ENCODE measurements at places on chromosomes 2 and 18.

- DNase-seq: peak; percentile 83
Measured at GRCh38 chr2:207825978-207826377, 56.3 kb upstream of the FZD5 start.

GRCh38 chr2:76640905-76641304 lies 881.3 kb downstream of the LRRTM4 start:
- no peak for DNase-seq

GRCh38 chr18:74819433-74820059 lies 221.9 kb downstream of the ZNF407 start:
- DNase-seq: no peak

DNA sequence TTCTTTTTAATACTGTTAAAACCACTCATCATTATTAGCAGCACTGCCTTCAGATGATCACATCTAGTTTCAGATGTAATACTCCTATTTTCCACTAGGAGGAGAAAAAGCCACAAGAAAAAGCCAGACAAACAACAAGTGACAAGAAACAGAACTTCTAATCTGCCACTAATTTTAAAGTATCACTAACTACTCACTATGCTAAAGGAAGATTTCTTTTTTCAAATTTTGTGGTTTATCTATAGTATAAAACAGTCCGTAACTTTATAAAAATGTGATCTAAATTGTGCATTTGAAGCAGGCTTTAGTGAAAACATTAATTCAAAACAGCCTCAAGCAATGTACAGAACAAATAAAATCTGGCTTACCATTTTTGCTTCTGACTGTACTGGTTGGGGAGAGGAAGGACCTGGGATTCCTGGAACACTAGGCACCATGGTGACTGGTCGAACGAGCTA lies 56.8 kb downstream of the ATF2 start:
- DNase-seq: peak; percentile 54

GRCh38 chr2:227383686-227384085 lies 4.1 kb downstream of the SCYGR1 start:
- DNase-seq: no peak

DNA sequence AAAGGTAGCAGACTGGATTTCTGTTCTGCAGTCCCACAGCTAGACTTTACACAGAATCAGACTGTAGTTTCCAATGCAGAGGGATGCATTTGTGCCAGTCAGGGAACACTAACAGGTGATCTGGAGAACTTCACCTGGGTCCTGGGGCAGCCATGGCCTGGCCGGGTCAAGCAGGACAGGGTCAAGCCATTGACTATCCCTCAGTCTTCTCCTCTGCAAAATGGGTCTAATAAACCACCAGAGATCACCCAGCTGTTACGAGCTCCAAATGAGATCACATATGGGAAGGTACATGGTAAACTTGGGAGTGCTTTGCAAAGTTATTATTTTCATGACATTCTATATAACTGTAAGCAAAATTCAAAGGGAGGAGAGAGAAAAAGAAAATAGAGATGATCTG lies 294.1 kb downstream of the CDCA7 start:
- DNase-seq: no peak

DNA sequence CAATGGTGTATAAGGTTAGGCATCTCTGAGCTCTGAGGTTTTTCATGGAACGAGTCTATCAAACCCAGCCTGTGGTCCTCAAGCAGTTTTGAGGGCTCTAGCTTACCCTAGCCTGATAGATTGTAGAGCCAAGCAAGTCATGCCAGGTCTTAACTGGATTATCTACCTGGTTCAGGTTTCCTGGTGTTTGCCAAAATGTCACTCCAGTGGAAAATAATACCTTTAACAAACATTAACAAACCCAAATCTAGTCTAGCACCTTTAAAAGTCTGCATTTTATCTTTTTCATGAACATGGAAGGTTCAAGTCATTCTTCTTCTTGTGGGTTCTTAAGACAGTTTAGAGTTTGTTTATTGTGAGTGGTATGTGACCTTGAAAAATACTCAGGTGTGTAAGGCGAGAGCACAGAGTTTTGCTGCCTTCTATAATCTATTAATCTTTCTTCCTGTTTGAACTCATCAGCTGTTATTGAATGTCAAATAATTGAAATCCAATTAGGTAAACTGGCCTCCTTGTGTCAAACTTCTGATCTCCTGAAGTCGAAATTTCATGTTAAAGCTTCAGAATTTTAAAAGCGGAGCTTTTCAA lies 13.4 kb upstream of the ADGRF3 start:
- no peak for DNase-seq

- DNase-seq: no peak
Measured at GRCh38 chr18:46574743-46575115, 82.3 kb downstream of the LOXHD1 start.

- DNase-seq: no peak
Measured at GRCh38 chr18:23204589-23205235, 69.4 kb downstream of the CABLES1 start.

DNA sequence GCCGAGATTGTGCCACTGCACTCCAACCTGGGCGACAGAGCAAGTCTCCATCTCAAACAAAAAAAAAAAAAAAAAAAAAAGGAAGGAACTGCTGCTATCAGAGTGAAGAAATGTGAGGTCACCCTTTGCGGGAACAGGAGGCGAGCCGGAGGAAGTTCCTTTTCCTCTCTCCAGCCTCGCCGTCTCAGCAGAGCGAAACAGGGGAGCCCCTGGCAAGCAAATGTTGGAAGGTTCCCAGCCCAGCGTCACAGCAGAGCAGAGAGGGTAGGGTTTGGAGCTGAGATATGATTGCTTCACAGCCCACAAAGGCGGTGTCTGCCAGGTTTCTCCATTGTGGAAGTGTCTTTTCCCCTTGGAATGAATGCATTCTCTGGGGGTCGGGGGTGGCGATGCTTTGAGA lies 28.5 kb downstream of the SLC20A1 start:
- DNase-seq: peak; percentile 40

DNA sequence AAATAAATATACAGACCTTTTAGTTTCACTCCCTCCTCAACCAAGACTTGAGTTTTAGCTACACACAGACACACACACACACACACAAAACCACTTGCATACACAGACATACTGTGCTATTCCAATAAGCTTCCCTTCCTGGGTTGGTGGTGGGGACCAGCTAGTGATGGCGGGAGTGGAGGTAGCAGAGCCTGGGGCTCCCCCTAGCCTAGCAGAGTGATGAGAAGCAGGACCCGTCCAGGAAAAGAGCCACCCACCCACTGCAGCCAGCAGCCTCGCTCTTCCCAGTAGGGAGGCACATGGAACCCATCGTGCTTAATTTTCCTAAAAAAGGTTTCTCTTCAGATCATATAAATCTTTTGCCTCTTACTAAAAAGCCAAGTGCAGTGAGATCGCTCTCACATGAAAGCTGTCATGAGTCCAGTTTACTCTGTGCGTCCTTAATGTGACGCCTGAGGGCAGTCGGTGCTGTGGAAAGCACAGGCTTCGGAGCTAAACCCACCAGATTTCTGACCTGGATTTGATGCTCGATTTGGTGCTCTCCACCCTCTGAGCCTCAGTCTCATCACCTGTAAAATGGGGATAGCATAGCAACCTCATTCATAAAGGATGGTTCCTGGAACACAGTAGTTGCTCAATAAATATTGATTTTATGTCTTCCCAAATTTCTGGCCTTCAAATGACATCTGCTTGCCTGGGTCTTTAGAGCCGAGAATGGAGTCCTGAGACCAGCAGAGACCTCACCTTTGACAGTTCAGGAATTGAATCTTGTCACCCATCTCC lies 60.1 kb upstream of the YWHAQ start:
- DNase-seq: no peak
